NCI-H1930 (cell line): ENCODE measurements at places on chromosomes 4 and X.

- no peak for DNase-seq
Measured at GRCh38 chr4:57071326-57071725, 38.9 kb downstream of the IGFBP7 start.

GRCh38 chr4:86432559-86433134 lies 72.8 kb upstream of the MAPK10 start:
- no peak for DNase-seq

GRCh38 chr4:151582098-151582497 lies 173.1 kb downstream of the FHIP1A start:
- no peak for DNase-seq

GRCh38 chr4:31192341-31192740 lies 472.2 kb downstream of the PCDH7 start:
- no peak for DNase-seq

- DNase-seq, result no peak
Measured at GRCh38 chrX:32893751-32894150, 317.6 kb downstream of the DMD start.

DNA sequence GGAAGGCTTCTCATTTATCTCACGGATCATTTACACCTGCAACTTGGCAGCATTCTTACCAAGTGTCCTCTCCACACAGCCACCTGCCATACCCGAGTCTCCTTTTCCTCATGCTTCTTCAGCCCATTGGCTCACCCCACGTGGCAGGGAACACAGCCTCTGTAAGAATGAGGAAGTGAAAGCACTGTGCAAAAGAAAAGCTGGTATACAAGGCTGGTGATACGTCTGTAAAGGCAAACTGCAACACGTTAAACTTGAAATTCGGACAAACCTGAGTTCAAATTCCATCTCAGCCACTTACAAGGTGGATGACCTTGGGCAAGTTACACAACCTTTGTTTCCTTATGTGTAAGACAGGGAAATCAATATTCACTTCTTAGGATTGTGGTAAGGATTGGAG lies 164.0 kb upstream of the RASGEF1B start:
- no peak for DNase-seq

- DNase-seq, result no peak
Measured at GRCh38 chrX:120672389-120672788, 42.5 kb upstream of the C1GALT1C1 start.

GRCh38 chrX:46912603-46913491 lies 626 bp downstream of the JADE3 start:
- peak; percentile 29 for DNase-seq

GRCh38 chrX:40719731-40720130 lies 15.6 kb downstream of the MED14 start:
- DNase-seq, result no peak

- DNase-seq, result no peak
Measured at GRCh38 chrX:139832718-139833309, 100.0 kb downstream of the ATP11C start.

GRCh38 chr4:92952897-92953296 lies 649.1 kb downstream of the GRID2 start:
- DNase-seq, result no peak

- DNase-seq, result no peak
Measured at GRCh38 chrX:109880629-109881028, 122.3 kb upstream of the TMEM164 start.

- DNase-seq, result no peak
Measured at GRCh38 chrX:110563282-110563681, 204.6 kb downstream of the RTL9 start.

GRCh38 chrX:65667503-65668376 lies at the start of gene MSN:
Gene MSN (plus strand): TSS chrX:65667654. CDS start chrX:65667842, 188 bp downstream.
- DNase-seq, result no peak

- DNase-seq, result no peak
Measured at GRCh38 chrX:115521741-115522140, 39.2 kb upstream of the PLS3 start.

GRCh38 chr4:54423066-54423465 lies 194.0 kb downstream of the PDGFRA start:
- DNase-seq, result no peak

DNA sequence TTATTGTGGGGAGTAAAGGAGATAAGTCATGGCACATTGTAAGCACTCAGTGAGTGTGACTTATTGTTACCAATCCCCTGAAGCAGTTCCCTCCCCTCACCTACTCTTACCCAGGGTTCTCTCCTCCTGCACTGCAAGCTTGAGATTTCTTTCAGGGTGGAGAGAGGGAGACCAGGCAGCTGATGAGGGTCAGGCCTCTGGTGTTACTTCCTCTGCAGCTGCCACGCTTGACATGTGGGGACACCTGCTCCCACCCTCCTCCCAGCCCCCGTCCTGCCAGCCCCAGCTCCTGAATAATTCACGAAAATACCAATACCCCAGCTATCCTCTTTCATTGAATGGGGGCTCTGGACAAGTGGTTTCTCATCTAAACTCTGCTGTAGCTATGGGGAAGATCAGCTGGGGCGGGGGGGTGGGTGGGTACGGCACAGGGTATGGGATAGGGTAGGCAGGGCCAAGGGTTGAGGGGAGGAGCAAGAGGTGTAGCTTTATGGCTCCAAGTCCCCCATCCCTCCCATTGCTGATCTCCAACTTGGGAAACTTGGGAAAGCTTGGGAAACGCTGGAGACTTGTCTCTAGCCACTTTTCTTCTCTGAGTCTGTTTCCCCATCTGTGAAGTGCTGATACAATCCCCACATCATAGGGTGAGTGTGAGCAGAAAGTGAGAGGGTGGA lies 148.5 kb upstream of the PJA1 start:
- DNase-seq, result no peak

- no peak for DNase-seq
Measured at GRCh38 chr4:134634301-134634700, 432.7 kb upstream of the PABPC4L start.

DNA sequence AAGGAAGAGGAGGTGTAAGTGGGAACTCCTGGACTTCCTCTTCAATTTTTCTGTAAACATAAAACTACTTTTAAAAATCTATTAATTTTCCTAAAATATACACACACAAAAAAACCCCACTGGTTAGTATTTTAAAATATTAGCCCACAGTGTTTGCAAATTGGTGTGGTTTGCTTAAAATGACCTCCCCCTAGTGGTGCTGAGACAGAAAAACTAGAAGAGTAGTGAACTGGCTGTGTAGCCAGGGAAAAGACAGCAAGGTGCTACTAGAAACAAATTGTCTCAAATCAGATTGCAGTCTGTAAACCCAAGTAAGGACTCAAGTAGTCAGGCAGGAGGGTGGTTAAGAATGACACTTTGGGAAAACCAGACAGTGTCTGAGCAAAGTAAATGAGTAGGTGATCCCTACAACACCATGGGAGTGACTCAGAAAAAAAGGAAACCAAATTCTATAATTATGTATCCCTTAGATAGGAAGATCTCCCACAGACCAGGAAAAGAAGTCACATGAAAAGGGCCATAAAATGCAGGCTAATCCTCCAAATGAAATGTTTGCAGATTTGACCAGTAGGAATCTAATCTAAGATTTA lies 26.0 kb downstream of the AMTN start:
- DNase-seq, result no peak

- no peak for DNase-seq
Measured at GRCh38 chr4:27001398-27002164, 140.9 kb downstream of the STIM2 start.

DNA sequence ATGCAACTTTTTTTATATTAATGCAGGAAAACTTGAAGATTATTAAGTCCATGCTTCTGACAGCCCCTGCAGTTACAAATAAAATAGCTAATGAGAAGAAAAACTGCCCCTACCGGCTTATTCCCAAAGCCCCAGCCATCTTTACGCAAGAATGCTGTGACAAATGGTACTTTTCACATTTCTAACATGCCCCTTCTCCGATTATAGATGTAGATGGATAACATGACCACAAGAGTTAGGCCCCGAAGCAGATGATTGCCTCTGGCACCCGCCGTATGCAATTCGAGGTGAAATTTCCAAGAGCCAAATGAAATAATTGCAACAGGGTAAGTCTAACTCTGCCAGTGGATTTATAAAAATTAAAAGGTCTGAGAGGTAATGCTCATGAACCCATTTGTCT lies 319.4 kb upstream of the TAPT1 start:
- DNase-seq, result no peak

DNA sequence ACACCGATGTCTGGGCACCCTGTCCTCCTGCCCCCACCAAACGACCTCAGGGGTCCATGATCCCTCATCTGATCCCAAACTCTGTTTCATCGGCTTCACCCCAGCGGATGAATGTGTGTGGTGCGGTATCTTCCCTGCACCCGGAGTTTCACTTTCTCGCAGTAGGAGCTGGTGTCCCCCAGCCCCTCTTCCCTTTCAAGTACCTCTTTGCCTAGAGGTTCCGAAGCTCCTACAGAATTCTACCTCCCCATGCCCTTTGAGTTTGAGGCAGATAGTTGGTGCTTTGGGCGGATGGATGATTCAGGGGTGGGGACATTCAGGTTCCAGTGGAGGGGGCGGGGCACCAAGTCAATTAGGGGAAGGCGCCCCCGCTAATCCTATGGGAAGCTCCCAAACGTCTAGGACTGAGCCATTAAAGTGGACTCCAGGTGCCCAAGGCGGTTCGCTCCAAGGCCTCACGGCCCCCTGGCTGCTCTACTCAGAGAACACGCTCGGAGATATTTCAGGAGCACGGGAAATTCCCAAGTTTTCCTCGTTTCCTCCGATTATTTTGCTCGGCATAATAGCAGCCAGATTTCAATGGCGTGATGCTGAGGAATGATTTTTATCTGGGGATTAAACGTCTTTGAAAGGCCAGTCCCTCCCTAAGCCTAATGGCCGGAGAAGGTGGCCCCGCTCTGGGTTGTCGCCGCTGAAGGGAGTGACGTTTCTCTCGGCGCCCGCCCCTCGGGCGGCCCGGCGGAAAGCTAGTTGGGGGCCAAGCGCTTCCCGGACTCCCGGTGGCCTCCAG lies 1.3 kb downstream of the MSX1 start:
- DNase-seq, result no peak

- DNase-seq, result no peak
Measured at GRCh38 chr4:1695913-1696312, 11.8 kb upstream of the FAM53A start.

DNA sequence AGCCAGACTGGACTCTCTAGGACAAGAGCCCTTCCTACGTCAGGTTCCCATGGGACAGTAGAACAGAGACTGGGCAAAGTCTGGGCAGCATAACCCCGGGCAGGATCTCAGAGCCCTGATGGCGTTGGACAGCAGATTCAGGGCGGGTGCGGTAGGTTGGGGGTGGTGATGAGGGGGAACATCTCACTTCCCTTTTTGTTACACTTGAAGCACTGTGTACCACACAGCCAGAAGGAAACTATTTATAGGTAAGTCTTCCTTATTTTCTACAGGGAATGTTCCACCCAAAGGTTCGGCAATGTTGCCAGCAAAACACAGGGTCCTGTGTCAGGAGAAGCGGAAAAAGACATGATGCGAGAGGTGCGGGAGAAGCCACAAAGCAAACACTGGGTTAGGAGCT lies 54.3 kb downstream of the TSC22D3 start:
- DNase-seq, result no peak

DNA sequence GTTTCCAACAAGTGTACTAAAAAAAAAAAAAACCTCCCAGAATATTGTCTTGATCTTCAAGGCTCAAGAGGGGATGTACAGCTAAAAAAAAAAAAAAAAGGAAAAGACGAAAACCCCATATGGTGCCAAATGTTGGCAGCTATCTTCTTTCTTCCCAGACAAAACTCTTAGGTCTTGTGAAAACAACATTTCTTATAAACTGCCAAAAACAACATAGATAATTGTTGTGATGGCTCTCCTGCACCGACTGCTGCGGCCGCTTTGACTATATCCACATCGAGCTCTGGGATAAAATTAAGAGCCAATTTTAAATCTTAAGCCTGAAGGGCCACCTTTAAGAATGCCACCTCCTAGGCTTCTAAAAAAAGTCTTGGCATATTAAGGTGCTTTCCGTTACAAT lies 23.5 kb downstream of the PDGFC start:
- DNase-seq, result no peak

GRCh38 chr4:110224812-110225211 lies 26.4 kb upstream of the ELOVL6 start:
- no peak for DNase-seq

DNA sequence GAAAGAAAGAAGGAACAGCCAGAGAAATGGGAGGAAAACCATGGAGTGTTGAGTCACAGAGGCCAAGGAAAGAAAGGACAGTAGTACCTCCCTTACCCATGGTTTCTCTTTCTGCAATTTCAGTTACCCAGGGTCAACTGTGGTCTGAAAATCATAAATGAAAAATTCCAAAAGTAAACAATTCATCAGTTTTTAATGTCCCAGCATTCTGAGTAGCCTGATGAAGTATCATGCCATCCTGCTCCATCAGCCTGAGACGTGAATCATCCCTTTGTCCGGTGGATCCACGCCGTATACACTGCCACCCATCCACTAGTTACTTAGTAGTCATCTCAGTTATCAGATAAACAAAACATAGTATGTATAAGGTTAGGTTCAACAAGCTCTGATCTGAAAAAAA lies 114.2 kb downstream of the COMMD8 start:
- DNase-seq, result no peak

DNA sequence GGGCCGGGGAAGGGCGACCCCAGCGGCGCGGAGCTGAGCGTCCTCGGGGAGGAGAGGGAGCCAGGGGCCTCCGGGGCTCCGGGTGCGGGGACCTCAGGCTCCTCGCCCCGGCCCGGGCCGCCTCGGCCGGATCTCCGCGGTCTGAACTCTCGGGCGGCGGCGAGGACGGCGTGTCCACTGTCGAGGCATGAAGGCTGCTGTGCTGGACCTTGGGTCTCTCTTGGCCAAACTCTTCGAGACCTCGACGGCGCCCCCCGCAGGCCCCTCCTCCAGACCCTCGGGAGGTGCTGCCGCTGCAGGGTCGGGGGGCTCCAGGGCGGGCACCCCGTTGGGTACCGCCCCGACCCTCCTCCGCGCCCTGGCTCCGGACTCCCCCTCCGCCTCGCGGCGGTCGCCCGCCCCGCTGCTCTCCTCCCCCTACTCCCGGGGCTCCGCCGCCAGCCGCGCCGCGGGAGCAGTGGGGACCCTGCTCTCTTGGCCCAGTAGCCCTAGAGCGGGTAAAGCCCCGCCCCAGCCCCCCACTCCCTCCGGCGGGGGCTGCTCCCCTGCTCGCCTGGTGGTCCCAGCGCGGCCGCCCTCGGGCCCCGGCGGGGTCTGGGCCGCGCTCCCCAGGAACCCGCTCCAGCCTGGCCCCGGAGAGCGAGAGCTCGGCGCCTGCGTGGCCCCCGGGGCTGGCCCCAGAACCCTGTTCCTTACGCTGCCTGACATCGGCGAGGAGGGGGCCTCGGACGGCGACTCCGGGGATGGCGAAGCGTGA lies 564 bp downstream of the FAM149A start:
- DNase-seq, result no peak
